ENCODE measurements at places on chromosomes 11 and 22. TPM values are rescaled to one million over a fixed set of nuclear protein-coding genes. Genes with fewer than 3 reads are reported as not detected.

The PANX2 gene
- 0.82 TPM for total RNA-seq

The RFPL1 gene
- total RNA-seq: not detected

The AQP11 gene
- 2.4 TPM for total RNA-seq

The SERGEF gene
- 14.2 TPM for total RNA-seq

The CNGA4 gene
- total RNA-seq: 0.23 TPM

The RHOD gene
- 13.7 TPM for total RNA-seq

Data from metanephros (tissue), 2 donors.